ENCODE measurements at places on chromosomes 12 and 14. TPM values are rescaled to one million over a fixed set of nuclear protein-coding genes. Genes with fewer than 3 reads are reported as not detected.
A peak's percentile ranks its signal among the peaks of the same experiment; 100 is the strongest.

- DNase-seq: peak; percentile 18
Measured at GRCh38 chr14:39102265-39102968, 618 bp downstream of the SEC23A start.

- DNase-seq: no peak
Measured at GRCh38 chr14:96627811-96628775, 125.9 kb downstream of the PAPOLA start.

Gene LRCOL1
- total RNA-seq: not detected

DNA sequence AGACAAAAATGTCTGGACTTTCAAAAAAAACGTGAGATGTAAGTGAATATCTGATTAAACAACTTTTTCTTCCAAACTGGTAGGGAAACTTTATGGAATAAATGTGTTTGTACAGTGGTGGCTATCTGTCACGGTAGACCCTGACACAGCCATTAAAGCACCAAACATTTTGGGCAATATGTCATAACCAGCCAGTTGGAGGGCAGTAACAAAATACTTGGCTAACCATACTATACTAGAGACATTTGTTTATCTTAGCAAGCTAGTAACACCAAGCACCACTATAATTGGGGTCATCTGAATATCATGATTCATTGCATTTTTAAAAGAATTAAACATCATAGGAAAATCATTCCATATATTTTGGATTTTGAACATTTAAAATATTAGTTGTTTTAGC, 6.0 kb upstream of the MYF6 start:
- no peak for DNase-seq

Measured in frontal cortex (tissue), 4 donors.